ENCODE measurements at places on chromosomes 1 and 21. TPM values are rescaled to one million over a fixed set of nuclear protein-coding genes. Genes with fewer than 3 reads are reported as not detected.
A peak's percentile ranks its signal among the peaks of the same experiment; 100 is the strongest.

SPRR4 gene
- total RNA-seq = not detected

GJB5 gene
- total RNA-seq = 0.17 TPM

KLHDC7A gene
- total RNA-seq = 1.3 TPM

IL19 gene
- not detected for total RNA-seq

CGN gene
- total RNA-seq = 38.9 TPM

HCRTR1 gene
- total RNA-seq = not detected

FABP3 gene
- total RNA-seq = 7.5 TPM

ECM1 gene
- total RNA-seq = 1.2 TPM

GRCh38 chr1:24027838-24028468 lies 47.8 kb upstream of the SRSF10 start:
- DNase-seq = peak; percentile 85

GRCh38 chr1:58738876-58739275 lies 39.0 kb upstream of the MYSM1 start:
- no peak for DNase-seq

- peak; percentile 91 for DNase-seq
These were observed 48.8 kb downstream of the ZBTB40 start for GRCh38 chr1:22500471-22500870.

- no peak for DNase-seq
These were observed 418.8 kb downstream of the PTPRU start for GRCh38 chr1:29655145-29655544.

- peak; percentile 75 for DNase-seq
These were observed 913 bp upstream of the S1PR1 start for GRCh38 chr1:101235696-101236515.

- no peak for DNase-seq
These were observed 38.2 kb downstream of the MAPKAPK2 start for GRCh38 chr1:206722751-206723461.

- DNase-seq = no peak
These were observed 88.3 kb upstream of the GADD45A start for GRCh38 chr1:67596674-67597073.

- DNase-seq = peak; percentile 70
These were observed 82.3 kb upstream of the CACHD1 start for GRCh38 chr1:64387389-64388285.

DNA sequence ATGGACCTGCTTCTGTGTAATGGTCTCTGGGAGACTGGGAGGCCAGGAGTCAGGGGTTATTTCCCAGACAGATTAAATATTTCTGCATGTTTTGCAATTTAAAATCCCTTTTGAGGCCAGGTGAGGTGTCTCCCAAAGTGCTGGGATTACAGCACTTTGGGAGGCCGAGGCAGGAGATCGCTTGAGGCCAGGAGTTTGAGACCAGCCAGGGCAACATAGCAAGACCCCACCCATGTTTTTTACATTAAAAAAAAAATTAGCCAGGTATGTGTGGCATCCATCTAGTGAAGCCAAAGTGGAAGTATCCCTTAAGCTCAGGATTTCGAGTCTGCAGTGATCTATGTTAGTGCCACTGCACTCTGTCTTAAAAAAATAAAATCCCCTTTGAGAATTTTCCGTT lies 34.1 kb downstream of the ECHDC2 start:
- DNase-seq = no peak

DNA sequence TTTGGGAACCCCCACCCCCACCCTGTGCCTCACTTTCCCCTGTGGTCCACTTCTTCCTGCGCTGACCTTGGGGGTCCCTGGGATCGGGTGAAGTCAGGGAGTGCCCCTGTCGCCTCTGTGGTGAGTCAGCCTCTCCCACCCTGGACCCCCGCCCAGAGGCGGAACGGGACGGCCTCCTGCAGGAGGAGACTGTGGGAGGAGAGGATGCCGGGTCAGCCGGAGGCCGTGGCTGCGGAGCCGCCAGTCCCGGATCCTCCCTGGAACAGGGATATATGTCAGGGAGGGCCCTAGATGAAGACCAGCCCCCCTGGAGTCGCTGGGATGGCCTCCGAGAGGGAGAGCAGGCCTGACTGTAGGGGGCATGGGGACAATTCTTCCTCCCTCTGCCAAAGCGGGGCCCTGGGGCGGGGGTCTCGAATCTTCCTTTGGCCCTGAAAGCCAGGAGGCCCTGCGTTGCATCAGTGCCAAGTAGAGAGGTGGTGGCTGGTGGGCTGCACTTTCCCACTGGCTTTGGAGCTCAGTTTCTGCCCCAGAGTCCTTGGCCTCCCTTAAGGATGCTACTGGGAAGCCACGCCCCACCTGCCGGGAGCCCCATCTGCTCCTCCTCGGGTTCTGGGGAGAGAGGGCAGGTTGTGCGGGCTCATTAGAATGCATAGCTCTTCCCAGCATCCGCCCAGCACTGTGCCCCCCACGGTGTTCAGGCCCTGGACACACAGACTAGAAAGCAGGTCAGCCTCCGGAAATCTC lies 930 bp downstream of the ARHGEF10L start:
- DNase-seq = peak; percentile 89

- DNase-seq = no peak
These were observed 31.8 kb downstream of the CLIC6 start for GRCh38 chr21:34700605-34701004.

DNA sequence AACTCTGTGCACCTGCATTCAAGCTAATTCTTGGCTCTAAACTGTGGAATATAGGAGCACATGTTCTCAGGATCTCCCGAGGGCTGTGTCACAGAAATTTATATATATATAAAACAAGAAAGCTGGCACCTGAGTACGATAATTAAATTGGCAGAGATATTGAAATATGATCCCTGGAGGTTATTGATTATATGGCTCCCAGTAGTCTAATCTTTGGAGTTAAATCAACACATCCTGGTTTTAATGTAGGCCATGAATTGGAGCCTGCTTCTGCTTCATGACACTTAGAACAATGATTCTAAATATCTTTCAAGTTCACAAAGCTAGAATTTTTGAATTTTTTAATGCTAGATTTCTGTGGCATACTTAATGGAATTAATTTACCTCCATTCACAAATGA lies 84.3 kb downstream of the CTH start:
- no peak for DNase-seq

- no peak for DNase-seq
These were observed 887 bp upstream of the TARBP1 start for GRCh38 chr1:234479866-234480265.

DNA sequence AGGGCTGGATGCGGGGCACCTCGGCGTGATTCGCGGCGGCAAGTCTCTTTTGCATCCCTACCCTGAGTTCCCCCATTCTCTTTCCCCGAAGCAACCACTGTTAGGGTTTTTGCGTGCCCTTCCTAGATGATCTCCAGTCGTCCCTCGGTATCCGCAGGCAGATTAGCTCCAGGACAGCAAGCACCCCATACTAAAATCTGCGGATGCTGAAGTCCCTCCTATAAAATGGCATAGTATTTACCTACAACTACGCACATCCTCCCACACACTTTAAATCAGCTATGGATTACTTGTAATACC lies 22.8 kb upstream of the CFAP126 start:
- no peak for DNase-seq

DNA sequence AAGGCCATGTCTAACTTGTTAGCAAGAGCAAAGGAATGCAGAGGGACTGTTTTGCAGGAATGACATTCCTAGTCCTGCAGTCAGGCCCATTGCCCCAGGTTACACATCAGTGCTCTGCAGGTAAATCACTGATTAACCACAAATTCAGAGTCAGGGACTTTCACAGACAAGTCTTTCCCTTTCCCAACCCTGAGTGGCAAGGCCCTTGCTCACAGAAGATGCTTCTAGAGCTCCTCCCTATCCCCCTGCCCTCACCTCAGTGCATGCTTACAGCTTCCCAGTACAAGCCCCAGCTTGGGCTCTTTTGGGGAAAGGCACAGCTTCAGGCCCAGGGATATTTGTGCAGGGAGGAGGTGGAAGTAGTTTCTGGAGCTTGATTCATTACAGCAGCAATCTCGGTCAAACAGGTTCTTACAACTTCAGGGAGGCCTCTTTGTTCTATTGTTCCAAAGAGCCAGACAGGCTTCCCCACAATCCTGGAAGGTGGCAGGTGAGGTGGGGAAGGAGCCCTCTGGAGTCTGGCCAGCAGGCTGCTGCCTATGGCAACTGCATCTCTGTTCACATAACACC lies 53.9 kb downstream of the CASQ2 start:
- DNase-seq = peak; percentile 86

DNA sequence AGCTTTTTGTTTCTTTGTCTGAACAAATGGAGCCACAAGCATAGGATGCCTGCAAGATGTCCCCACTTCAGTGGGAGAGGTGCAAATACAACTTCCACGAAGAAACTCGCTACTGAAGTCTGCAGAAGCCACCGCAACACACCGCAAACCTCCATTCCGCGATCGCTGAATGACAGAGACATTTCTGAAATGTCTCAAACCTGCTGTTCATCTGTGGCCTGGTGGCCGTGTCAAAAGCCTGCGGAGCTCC lies 1.0 kb downstream of the TP53BP2 start:
- DNase-seq = peak; percentile 50

- DNase-seq = no peak
These were observed 2.3 kb upstream of the SCYL3 start for GRCh38 chr1:169896013-169896412.

- DNase-seq = no peak
These were observed 8.0 kb upstream of the SFN start for GRCh38 chr1:26854906-26855305.

DNA sequence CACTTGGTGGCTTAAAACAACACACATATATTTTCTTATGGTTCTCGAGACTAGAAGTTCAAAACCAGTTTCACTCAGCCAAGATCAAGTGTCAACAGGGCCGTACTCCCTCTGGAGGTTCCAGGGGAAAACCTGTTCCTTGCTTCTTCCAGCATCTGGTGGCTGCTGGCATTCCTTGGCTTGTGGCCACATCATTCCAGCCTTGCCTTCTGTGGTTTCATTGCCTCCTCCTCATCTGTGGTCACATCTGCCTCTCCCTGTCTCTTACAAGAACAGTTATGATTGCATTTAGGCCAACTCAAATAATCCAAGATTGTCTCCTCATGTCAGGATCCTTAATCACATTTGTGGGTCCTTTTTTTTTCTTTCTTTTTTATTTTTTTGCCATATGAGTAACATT lies 240.7 kb upstream of the HOOK1 start:
- no peak for DNase-seq

- DNase-seq = no peak
These were observed 26.5 kb downstream of the UTS2 start for GRCh38 chr1:7826363-7826762.

DNA sequence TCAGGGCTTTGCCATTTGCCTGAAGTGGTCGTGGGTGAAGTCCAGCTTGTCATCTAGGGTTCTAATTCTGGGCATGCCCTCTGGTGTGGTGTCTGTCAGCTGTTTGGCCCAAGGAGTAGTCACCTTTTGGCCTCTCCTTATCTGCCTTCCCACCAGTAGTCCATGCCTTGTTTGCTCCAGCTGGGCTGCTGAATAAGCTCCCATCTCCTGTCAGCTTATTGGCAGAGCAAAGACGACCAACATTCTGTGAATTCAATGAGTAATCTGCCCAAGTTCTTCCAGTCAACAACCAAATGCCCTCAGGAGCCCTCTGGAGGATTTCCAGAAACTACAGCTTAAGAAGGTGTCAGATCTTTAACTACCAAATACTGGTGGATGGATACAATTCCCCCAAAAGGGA lies 7.0 kb downstream of the BCAN start:
- peak; percentile 9 for DNase-seq

DNA sequence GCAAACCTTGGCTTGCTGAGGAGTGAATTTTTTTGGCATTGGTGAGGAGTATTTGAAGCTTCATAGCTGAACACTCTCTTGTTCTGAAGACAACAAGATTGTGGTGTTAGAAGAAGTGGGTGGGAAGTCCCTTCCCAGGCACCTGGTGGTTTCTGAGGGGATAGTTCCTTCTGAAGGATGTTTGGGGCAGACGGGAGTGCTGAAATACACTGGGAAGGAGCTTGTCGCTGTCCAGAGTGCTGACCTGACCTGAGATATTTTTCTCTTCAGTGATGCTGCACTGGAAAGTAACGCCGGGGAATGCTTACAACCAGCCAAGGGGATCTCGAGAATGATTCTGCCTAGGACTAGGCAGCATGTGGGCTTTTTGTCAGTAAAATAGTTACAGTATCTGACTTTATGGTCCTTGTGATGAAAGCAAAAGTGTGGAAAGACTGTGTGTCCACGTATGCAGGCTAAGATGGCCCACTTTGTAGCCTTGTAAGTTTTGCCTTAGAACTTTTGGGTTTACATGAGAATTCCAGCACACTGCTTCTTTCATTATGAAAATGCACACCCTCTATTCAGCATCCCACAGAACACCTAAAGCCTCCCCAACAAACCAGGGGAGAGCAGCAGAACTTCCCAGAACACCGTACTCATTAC lies 33.1 kb upstream of the NFASC start:
- peak; percentile 76 for DNase-seq

GRCh38 chr1:38578271-38578951 lies 281.2 kb downstream of the RRAGC start:
- peak; percentile 64 for DNase-seq

DNA sequence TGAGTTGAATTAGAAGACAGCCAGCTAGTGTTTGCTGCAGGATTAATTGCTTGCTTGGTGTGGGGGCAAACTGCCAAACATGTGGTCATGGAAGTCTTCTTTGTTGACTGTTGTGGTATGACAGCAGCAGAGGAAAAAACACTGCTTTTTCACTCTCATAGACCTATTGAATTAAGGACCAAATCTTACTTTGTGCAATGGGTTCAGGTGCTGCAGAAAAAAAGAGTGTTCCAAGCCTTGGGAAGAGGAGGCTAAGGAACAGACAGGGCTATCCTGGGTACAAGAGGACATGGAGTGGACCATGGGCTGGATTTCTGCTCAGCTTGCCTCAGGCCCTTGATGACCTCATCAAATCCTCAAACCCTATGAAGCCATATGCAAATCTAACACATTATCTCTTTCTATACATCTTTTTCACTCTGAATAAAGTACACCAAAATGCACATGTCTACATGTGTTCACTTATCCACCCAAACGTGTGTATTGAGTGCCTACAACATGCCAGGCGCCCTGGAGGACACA lies 61.5 kb downstream of the SIPA1L2 start:
- no peak for DNase-seq

- no peak for DNase-seq
These were observed 356.4 kb upstream of the PKN2 start for GRCh38 chr1:88327391-88328267.

DNA sequence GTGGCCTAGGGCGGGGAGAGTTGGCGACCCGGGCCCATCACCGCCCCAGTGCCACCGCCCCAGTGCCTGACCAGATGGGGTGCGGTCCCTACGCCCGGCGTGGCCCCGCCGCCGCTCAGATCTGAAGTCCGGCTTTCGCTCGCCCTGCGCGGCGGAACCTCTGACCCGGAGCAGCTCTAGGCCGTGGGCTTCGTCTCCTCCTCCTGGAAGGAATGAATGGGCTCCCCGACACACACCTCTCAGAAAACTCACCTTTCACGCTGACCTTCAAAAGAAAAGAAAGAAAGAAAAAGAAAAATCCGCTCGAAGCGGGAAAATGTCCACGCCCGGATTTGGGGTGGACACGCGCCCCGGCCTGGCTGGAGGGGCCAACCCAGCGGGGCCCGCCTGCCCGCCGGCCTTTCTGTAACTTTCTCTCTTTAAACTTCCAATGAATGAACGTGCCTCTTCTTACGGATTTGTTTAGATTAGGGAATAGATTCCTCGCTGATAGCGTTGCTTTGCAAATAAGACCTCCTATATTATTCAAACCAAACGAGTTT lies 5.4 kb upstream of the SIM2 start:
- no peak for DNase-seq
